Activated CD8-positive, alpha-beta memory T cell treated with anti-CD3 and anti-CD28 coated beads for 48 hours (primary cell): ENCODE measurements at places on chromosomes 5 and 9.

- no peak for DNase-seq
These were observed 23.8 kb upstream of the CAMLG start for GRCh38 chr5:134714541-134714940.

GRCh38 chr5:99926463-99926862, 608.7 kb upstream of the FAM174A start:
- DNase-seq: no peak

DNA sequence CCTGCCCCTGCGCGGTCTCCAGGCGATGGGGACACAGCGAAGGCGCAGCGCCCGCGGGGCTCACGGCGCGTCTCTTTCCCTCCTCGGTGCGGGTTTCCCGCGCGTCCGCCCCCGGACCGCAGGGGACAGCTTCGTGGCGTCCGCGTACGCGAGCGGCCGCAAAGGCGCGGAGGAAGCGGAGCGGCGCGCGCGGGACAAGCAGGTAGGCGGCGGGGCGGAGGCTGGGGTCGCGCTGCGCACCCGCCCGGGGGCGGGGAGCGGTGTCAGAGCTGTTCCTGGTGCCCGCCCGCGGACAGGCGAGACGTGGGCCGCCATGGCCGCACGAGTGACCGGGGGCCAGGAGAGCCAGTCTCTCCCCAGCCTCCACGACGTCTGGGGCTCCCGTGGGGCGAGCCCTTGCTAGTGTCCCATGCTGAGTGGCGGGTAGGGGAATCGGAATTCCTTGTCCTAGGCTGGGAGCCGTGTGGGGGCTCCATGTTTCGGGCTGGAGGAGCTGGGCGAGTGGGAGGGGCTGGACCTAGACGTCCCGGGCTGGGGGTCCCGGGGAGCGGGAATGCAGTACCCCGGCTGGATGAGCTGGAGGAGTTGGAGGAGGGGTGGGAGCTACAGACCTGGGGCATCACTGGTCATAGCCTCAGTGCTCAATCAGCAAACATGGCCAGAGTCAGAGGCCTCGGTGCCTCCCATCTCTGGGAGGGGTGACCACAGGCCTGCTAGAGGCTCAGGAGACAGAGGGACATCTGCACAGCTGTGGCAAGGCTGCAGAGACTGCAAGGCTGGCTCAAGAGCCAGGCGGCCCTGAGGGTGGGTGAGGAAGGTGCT, 968 bp downstream of the NKD2 start:
- no peak for DNase-seq

DNA sequence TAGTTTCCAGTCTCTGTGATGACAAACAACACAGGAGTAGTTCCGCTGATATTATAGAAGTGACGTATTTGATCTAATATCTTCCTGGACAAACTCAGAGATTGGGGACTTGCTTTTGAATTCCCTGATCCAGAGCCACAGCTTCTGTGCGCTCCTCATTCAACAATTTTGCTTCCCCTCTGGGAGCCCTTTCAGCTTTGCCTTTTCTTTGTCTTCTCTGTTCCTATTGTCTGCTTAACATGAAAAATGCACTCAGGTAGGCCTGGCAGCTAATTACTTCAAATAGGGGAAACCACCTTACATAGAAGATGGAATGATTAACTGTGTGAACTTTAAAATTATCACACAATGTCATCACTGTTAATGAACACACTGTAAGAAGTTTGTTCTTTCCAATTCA, 192.9 kb downstream of the EPB41L4A start:
- no peak for DNase-seq

DNA sequence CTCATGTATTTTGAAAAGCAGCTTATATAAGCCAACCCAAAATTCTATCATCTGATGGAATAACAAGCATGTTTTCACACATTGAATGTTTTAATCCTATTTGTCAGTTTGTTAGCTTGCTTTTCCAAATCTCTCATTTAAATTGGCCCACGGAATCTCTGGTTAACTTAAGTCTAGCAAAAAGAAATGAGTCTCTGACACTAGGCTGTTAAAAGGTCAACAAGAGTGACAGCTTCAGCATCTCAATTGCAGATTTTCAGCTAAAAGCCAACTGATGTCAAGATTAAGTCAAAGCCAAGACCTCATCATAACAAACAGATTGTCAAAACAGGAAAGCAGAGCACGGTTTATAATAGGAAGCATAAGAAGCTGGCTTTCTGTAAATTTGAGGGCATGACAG, 49.4 kb upstream of the CDH9 start:
- DNase-seq: no peak

GRCh38 chr5:54994628-54995027, 9.2 kb upstream of the ESM1 start:
- DNase-seq: no peak

GRCh38 chr9:79264511-79265355, 307.0 kb upstream of the TLE4 start:
- no peak for DNase-seq

DNA sequence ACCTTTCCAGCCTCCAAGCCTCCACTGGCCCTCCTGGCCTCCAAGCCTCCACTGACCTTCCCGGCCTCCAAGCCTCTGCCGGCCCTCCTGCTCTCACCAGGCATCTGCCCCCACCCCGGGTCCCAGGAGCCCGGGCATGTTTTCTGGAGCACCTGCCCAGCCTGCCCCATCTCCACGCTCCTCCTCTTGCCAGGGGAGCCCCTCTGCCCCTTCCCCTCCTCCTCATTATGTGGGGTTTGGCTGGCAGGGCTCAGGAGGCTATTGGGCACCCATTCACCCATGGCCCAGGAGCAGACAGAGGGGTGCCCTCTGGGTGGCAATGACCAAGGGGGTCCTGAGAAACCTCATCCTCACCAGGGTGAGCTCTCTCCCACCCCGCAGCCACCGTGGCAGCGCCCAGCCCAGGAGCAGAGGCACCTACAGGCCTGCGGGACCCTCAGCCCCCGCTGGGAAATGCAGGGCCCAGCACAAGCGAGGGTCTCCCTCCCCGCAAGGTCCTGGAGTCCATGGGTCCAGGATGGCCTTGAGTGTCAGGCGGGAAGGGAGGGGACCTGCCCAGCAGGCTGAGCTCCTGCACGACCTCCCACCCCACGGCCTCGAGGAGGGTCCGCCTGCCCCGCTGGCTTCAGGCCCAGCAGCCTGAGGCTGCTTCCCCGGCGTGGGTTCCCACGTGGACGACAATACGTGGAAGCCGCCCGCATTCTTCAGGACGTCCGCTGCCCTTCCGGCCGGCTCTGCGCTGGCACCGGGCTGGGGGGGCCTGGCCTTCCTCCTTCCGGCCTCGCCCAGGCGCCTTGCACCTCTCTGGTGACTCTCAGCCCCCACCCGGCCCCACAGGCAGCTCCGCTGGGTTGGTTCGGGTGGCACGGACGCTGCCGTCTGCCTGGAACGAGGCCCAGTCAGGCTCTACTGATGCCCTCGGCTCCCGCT, 51.4 kb upstream of the NRARP start:
- DNase-seq: no peak
